ENCODE measurements at places on chromosomes 3 and 15.

DNA sequence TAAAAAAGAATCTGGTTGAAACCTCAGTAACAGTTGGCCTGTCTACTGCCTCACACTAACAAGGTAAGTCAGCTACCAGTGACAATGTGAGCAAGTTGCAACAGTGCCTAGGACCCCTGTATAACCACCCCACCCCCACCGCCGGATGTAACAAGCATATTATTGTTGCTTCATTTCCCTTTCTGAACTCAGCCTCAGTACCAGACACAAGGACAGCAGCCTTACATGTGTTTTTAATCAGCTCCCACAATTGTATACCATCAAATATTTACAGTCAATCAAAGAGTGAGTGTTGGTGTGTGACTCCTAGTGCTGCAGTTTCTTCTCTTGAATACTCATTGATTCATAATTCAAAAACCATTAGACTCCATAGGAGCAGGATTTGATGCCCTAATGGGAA lies 96.4 kb downstream of the PYDC2 start:
- DNase-seq, result no peak

DNA sequence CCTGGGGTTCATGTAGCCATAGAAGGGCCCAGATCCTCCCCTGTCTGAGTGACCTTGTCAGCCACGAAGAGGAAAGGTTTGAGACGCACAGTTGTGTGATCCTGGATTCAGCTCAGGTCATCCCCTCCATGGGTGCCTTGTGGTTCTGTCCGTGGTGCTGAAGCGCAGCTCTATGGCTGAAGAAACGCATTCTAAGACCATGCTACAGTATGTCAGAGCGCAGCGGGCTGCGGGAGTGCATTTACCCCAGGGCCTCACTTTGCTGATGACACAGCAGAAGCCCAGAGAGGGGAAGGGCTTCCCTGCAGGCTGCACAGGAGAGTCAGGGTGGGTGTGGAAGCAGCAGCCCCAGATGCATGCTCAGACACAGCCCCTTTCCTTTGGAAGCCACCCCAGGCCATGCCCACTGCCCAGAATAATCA lies 68.8 kb upstream of the IQSEC1 start:
- peak; percentile 15 for DNase-seq

- DNase-seq, result no peak
Observed at GRCh38 chr3:53155760-53156159, 5.2 kb upstream of the PRKCD start.

- no peak for DNase-seq
Observed at GRCh38 chr3:181712553-181713279, 991 bp downstream of the SOX2 start.

DNA sequence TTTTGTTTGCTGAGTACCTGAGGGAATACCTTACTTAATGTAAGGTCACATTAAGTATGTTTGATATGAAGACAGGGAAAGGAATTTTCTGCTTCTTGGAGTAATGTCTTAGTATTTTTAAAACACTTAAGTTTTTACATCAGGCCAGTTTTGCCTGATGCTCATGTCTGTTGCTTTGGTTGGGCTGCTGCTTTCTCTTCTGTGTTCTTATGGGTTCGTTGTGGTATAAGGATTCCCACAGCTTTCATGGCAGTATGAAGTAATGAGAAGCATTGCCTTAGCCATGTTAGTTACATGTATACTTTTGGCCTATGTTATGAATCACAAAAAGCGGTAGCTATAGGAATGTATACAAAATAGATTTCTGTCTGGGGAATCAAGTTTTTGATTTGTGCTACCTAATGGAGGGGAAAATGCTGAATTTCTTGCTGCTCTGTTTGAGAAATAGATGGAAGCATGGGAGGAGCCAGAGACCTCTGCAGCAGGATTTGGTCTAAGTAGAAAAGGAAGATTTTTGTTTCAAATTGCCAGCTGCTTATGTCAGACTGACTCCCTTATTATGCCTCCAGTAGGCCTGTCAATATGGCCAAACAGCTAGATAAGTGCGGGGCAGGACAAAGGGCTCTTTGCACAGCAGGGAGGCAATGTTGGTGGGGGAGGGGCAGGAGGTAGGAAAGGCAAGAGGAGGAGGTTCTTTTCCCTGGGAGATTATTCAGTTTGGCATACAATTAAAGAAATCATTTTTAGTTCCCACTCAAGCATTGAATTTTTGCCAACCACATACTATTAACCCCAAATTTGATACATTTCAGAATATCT lies 5.2 kb downstream of the SETD5 start:
- DNase-seq, result no peak

- no peak for DNase-seq
Observed at GRCh38 chr3:186464424-186465093, 79.6 kb downstream of the CRYGS start.

DNA sequence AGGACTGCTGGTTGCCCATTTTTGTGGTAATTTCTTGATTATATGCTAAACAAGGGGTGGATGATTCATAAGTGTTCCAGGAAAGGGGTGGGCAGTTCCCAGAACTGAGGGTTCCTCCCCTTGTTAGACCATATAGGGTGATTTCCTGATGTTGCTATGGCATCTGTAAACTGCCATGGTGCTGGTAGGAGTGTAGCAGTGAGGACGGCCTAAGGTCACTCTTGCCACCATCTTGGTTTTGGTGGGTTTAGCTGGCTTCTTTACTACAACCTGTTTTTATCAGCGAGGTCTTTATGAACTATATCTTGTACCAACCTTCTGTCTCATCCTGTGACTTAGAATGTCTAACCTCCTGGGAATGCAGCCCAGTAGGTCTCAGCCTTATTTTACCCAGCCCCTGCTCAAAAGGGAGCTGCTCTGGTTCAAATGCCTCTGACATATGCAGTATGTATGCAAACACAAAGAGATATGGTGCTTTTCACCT lies 46.2 kb downstream of the C3orf38 start:
- DNase-seq, result peak; percentile 36

- DNase-seq, result no peak
Observed at GRCh38 chr3:31699309-31699953, 166.7 kb downstream of the STT3B start.

- no peak for DNase-seq
Observed at GRCh38 chr3:188049606-188050530, 104.1 kb upstream of the LPP start.

GRCh38 chr3:155560135-155560534 lies 184.7 kb downstream of the PLCH1 start:
- no peak for DNase-seq

GRCh38 chr15:31273258-31273941 lies 53.2 kb upstream of the KLF13 start:
- DNase-seq, result no peak

- no peak for DNase-seq
Observed at GRCh38 chr15:91186904-91187656, 87.0 kb downstream of the SV2B start.

DNA sequence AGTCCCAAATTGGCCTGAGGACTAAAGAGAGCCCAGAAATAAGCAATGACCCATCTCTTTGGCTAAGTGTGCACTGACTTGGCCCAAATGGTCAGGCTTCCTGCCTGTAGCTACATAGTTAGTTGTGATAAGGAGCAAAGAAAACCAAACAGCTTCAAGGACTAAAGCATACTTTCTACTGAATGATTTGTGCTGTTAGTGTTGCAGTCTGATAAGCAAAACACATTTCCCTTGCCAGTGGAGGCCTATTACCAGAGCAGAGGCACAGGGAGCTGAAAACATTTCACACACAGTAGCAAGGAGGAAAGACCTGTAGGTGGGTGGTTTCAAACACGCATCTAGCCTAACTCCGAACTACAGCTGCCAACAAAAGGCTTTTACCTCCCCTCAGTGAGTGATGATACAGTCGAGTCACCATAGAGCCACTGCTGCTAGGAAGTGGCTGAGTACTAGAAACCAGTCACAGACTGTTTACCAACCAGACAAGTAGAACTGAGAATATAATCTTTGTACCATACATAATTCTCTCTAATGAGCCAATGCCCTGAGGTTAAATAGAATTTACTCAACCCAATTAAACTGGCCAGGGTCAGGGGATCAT lies 222.3 kb upstream of the THBS1 start:
- no peak for DNase-seq

DNA sequence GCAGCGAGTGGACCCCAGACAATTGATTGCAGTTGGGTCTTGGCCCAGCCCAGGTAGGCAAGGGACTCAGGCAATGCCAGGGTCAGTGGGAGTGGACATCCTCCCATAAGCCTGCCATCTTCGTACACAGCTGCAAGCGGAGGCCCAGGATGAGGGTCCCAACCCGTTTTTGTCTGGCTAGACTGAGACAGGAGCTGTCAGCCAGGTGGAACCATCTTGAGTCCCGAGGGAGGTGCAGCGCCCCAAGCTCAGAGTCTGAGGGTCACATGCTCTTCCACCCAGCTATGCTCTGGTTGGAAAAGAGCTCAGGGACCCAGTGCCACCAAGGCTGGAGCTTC lies 22.6 kb upstream of the IP6K2 start:
- DNase-seq, result no peak

- no peak for DNase-seq
Observed at GRCh38 chr15:64909546-64909945, 2.2 kb upstream of the ANKDD1A start.

GRCh38 chr15:98901434-98902072 lies 106.0 kb downstream of the PGPEP1L start:
- no peak for DNase-seq

DNA sequence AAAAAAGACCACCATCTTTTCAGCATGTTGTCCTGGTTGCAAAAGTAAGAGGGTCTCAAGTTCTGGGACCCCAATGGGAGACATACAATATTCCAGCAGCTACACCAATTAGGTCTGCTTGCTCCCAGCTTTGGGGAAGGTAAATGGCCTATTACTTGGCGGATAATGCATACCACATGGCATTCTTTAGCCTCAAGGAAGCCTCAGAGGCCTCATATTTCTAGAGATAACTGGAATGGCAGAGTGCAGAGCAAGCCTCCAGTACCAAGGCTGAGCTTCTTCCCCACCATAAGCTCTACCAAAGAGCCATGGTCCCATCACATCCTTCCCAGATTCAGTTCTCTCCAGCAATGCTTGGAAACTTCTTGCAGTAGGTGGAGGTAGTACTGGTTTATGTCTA lies 493.8 kb downstream of the SHQ1 start:
- DNase-seq, result no peak

DNA sequence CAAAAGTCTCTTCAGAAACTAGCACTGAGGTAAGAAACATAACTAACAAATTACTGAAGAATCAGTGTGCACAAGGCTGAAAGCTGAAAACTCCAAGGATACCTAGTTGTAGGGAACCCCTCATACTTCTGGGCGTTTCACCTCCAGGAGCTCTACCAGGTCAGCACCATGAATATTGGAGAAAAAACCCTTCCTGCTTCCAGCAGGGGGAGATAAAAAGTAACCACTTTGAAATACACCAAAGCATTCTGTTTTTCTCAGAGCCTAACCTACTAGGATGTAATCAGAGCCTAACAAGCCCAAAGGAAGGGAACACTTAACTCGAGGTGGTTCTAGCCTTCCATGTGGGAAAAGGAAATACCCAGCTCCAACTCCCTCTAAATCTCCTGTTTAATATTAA lies 175.8 kb upstream of the MME start:
- DNase-seq, result no peak

DNA sequence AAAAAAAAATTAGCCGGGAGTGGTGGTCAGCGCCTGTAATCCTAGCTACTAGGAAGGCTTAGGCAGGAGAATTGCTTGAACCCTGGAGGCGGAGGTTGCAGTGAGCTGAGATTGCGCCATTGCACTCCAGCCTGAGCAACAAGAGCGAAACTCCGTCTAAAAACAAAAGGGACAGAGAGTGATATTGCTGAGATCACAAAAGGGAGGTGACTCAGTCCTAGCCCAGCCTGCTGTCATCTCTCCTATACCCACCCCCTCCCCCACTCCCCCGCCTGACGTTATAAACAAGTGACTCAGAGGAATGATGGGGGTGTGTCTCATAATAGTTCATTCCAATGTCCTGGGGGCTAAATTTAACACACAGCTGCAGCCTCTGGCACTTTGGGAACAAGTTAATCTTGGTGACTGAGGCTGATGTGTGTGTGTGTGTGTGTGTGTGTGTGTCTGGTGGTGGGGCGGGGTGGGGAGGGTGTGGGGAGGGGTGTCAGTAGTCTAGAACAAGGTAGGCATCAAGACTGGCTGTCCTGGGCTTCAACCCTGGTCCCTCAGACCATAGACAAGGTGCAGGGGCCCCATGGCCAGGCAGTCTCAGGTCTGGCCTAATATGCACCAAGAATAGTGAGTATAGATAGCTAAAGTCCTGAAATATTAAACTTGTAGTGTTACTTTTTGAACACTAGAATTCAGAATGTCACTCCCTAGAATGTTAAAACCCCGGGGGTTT lies 1.3 kb upstream of the KLHL40 start:
- no peak for DNase-seq

All from activated naive CD8-positive, alpha-beta T cell treated with anti-CD3 and anti-CD28 coated beads for 36 hours (primary cell).